Stimulated activated CD4-positive, alpha-beta T cell treated with anti-CD3 and anti-CD28 coated beads, TNF-alpha, amount 100 ng/mL, for 24 hours (primary cell): ENCODE measurements at places on chromosomes 2 and 18.
A peak's percentile ranks its signal among the peaks of the same experiment; 100 is the strongest.

- DNase-seq, result no peak
Observed at GRCh38 chr2:219210886-219211362, 4.3 kb downstream of the ZFAND2B start.

DNA sequence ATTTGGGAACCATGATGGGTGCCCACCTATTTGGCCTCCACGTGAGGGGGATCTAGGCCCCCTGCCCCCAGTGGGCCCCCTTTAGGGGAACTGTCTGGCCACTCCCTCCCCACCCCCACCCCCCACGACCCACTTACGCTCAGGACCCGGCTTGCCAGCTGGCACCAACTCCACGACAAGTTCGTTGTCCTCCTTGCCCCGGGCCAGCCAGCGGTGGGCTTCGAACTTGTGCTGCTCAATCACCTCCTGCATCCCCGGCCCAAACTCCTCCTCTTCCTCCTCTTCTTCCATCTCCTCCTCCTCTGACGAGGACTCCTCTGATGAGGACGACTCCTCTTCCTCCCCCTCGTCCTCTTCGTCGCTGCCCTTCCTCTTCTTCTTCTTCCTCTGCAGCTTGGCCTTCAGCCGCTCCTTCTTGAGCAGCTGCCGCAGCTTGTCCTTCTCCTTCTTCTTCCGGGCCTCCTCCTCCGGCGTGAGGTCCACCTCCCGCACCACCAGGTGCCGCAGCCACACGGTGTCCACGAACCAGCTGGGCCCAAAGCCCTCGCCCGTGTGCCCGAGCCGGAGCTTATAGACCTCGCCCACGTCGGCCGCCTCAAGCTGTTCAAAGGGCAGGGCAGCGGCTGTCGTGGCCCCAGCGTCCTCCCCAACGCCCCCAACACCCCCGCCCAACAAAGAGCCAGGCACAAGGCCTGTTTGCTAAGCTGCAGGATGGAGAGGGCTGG, 96.9 kb downstream of the LOXHD1 start:
- no peak for DNase-seq

DNA sequence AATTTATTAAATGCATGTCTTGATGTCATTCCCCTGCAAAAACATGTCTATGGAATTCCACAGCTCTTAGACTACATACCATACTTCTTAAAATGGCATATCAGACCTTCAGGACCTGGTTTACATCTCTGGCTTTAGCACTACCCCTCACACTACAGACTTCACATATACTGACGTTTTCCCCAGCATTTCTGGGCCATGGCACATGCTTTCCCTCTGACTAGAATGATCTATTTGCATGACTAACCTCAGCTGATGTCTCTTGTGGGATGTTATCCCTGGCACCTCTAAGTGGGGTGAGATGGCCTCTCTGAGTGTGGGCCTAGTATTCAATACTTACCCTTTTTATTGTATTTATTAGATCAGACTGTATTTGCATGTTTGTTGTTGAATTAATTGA, 381.6 kb downstream of the ERBB4 start:
- no peak for DNase-seq

DNA sequence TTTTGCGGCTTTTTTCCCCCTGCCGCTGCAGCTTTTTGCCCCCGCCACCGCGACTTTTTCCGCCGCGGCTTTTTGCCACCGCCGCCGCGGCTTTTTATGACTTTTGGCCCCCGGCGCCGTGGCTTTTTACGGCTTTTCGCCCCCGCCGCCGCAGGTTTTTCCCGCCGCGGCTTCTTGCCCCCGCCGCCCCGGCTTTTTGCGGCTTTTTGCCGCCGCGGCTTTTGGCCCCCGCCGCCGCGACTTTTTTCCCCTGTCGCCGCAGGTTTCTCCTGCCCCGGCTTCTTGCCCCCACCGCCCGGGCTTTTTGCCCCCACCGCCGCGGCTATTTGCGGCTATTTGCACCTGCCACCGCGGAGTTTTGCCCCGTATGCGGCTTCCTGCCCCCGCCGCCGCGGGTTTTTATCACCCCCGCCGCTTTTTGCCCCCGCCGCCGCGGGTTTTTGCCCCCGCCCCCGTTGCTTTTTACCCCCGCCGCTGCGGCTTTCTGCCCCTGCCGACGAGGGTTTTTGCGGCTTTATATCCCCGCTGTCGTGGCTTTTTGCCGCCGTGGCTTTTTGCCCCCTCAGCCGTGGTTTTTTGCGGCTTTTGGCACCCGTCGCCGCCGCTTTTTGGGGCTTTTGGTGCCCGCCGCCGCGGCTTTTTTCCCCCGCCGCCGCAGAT, 2750.9 kb downstream of the RPIA start:
- DNase-seq, result no peak

DNA sequence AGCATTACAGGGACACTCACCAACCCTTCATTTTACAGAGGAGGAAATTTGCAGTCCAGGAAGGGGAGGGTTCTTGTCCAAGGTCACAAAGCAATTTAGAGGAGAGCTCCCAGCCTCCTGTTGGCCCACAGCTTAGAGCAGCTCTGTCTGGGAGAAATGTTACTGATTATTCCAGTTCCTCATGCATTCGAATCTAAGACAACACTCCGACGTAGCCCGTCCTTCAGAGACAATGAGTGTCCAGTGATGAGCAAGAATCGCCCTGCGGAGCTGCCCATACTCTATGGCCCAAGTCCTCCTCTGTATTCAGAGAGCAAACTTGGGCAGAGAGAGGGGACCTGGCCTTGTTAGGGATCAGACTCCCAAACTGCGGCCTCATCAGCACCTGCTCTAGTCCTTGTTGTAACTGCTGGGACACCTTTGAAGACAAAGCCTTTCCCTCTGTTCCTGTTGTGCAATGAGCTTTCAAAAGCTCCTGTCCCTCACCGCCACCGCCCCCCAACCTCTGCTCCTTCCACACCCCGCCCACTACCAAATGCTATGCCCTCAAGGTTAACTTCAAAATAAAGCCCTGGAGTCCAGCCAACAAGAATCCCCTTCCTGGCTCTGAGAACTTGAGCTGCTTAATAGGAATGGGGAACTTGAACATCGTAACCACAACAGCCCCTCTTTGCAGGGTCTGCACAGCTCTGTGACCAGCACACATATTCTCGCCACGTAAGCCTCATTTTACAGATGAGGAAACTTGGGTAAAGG, 234.8 kb upstream of the SMAD2 start:
- no peak for DNase-seq

- no peak for DNase-seq
Observed at GRCh38 chr2:86274918-86275275, 62.5 kb downstream of the REEP1 start.

GRCh38 chr18:6414723-6415417, at the start of gene L3MBTL4:
TSS of gene L3MBTL4 (minus strand) at chr18:6414911. CDS start at chr18:6311625, 103,286 bp downstream.
- peak; percentile 1 for DNase-seq

DNA sequence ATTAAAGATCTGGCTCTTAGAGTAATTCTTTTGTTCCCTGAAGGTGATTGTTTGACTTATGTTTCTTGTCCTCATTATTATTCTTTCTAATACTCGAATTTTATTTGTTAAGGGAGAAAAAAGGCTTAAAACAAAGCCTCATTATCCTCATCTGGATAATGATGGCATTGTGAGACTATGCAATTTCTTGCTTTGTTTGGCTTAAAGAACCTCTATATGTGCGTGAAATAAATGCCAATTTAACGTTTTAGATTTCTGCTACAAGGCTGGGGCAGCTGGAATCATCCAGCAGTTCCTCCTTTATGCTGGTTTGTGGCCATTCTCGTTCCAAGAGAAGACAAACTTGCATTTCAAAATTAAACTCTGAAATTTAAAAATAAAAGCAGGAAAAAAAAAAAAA, 4.9 kb upstream of the DPYSL5 start:
- no peak for DNase-seq

DNA sequence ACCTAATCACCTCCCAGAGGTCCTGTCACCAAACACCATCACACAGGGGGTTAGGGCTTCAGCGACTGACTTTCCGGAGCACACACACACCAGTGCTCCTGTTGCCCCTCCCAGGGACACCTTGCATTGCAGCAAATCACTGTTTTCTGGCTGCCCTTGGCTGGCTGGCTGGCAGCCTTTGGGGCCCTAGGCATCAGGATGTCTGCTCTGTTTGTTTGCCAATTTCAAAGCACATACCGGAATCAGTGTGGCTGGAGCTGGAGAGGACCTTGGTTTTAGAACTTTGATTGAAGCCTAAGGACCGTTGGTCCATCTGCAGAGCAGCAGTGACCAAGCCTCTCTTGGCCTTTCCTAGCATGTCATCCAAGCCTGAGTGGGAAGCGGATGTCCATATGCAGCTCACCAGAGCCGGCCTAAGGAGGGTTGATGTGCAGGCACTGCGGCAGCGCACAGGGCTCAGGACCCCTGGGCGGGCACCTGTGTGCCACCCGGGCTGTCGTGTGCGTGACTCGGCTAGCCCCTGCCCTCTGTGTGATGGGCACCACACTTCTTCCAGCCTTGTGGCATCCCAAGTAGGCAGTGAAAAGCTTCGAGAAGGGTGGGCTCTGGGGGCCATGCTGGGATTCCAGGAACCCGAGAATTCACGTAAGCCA, 62.1 kb downstream of the GBX2 start:
- DNase-seq, result no peak

DNA sequence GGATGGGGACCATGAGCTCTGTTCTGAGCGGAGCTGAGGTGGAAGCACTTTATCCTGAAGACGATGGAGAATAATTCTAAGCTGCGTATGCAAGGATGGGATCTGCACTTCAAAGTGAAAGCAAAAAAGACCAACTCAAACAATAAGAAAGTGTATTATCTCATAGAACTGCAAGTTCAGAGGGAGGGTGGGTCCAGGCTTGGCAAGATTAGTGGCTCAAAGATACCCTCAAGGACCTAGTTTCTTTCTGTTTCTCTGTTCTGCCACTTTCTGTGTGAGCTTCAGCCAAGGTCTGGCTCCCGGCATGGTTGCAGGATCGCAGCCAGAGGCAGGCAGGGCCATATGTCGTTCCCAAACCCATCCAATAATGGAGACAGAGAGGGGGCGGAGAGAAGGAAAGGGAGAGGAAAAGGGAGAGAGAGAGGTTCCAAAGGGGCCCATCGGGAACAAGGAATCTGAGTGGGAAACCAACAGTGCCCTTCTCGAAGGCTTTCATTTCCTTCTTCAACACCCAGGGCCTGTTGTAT, 169.2 kb upstream of the NCK2 start:
- no peak for DNase-seq

DNA sequence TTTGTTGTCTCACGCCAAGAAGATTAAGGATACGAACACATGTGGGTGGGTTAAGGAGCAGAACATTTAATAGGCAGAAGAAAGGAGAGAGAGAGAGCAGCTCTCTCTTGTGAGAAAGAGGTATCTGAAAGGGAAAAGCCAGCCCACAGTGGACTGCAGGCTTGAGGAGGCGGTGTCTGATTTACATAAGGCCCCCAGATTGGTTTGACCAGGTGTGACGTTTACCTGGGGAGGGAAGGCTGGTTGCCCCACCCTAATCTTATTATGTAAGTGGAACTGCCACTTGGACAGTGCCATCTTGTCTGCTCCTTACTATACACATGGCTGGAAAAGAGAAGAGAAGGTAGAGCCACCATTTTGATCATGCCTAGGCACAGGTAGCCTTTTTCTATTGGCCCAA, 189.2 kb downstream of the NCK2 start:
- no peak for DNase-seq

GRCh38 chr18:13222856-13223281, 4.3 kb downstream of the LDLRAD4 start:
- DNase-seq, result no peak

DNA sequence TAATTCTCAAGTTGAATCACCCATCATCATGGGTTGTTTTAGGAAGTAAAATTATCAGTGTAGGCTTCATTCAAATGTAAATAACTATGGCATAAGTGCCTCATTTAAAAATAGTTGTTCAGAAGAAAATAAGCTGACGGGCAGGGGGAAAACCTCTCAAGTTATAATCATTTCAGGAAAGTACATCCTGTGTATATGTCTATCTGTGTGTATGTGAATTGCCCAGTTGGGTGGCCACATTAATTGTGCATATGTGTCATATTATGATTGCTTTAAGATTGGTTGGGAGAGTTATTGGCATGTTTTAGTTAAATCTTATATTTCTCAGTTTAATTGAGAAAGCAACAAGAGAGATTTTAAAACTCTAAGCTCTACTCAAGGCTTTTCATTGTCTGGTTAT, 282.8 kb upstream of the VWC2L start:
- DNase-seq, result no peak

GRCh38 chr2:69964353-69964841, 3.0 kb upstream of the ASPRV1 start:
- DNase-seq, result no peak

DNA sequence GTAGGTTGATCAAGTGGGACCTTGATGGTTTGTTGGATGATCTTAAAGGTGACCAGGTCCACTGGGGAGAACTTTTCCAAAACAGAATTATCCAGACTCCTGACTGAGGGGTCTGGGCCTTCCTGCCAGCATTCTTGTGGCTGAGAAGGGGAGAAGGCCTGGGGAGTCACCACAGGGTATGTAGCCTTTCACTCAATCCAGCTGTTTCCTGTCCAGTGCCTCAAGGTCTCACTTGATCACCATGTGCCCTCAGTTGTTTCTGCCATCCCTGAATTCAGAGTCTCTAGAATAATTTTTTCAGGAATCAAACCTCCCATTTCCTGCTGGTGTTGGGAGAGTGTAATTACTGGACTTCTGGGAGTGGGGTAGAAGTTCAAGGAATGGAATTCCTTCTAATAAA, 54.4 kb upstream of the TANC1 start:
- no peak for DNase-seq

DNA sequence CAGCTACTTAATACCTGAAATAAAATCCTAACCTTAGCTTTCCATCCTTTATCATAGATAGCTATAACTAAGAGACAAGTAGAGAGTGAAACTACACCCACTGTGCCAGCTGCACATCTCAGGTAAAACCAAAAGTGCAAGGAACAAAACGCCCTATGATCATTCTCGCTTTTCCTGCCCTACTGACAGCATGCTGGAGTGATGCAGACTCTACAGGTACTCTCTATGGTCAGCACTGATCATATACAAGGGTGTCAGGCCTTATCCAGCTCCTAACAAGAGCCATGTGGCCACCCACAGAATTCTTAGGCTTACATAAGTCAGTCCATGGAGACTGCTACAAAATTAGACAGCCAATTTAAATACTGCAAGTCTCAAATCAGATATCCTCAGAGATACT, 45.6 kb downstream of the REV1 start:
- no peak for DNase-seq

DNA sequence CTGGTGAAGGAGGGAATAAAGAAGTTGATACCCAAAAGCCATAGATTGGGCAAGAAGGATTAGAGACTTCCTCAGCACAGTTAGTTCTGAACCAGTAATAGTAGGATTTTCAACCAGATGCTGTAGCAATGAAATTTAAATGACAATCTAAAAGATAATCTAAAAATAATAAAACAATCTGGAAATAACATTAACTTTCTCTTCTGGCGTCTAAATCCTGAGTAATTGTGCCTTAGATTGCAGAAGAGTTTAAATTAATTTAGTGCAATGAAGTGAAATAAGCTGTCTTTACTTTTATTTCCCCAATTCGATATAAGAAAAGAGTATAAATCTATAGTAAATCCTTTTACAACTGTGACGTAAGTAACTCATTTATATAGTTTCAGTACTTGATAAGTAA, 186.8 kb upstream of the DOK6 start:
- DNase-seq, result no peak

- no peak for DNase-seq
Observed at GRCh38 chr2:3396920-3397559, 17.5 kb downstream of the TRAPPC12 start.

- no peak for DNase-seq
Observed at GRCh38 chr2:16186661-16187481, 246.5 kb downstream of the MYCN start.

- no peak for DNase-seq
Observed at GRCh38 chr18:9737472-9738121, 29.5 kb downstream of the RAB31 start.

GRCh38 chr2:63842149-63843061, 709 bp downstream of the UGP2 start:
- no peak for DNase-seq
